ENCODE measurements at places on chromosomes 3 and 15.

DNA sequence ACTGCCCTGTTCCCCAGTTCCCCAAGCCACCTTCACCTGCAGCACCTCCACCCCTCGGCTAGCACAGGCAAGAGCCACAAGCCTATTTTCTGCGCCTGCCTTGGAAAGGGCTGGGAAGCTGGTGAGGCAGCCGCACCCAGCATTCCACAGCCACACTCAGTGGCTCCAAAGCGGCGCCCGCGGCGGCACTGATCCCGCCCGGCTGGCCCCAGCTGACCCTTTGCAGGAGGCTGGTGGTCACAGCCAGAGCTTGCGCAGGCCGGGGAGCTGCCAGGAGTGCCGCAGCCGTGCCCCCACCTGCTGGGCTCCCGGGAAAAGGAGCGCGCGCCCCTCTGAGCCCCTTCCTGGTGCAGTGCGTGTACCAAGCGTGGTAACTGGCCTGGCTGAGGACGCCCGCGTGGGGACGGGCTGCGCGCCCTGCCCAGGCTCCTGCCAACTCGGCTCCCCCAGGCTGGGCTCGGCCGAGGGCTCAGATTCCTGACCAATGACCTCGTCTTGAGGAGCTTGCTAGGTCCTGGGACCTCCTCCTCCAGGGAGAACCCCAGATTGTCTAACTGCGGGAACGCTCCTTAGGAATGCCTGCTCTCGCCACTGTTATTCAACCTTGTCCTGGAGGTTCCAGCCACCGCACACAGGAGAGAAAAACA, 13.3 kb downstream of the GRAMD2A start:
- no peak for DNase-seq

GRCh38 chr3:87792534-87793336, 266.1 kb downstream of the CGGBP1 start:
- DNase-seq: no peak

DNA sequence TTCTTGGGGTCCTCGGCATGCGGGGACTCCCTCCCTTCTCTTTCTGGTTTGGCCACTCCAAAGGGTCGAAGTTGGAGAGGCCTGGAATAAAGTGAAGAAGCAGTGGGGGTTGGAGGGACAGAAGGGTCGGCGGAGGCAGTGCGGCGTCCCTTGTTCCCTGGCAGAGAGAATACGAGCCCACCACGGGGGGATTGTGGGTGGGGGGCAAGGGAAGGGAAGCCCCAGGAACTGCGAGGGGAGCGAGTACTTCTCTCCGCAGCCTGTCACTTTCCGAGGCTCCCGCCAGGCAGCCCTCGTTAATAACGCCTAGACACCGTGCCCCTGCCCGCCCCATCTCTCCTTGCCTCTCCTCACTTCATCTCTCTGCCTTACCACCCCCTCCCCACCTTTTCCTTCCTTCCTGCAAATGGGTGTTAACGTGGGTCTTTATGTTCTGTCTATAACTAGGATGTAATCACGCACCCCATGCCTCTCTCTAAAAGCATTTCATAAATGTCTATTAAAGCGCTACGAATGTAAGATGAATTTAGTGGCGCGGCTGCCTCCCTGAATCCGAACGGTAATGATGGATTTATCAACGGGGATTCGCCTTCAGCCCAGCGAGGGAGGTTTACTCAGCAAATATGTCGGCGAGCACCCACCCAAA, 13.7 kb downstream of the NR2F2 start:
- DNase-seq: no peak

DNA sequence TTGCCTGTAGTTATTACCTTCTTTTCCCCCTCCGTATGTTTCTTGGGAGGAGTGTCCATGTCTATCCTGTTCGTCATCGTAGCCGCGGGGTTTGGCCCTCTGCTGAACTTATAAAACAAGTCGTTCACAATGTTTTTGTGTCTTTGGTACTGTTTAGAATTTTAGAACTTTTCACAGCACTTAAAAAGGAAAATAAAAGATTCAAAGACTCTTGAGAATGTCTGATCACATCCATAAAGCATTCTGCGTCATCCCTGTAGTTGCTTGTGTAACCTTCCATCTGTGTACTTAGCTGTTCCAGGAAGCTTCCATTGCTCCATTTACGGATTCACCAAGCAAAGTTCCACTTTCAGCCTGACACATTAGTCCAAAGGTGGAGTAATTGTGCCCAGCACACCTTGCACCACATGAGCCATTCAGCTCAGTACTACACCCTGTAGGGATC, 677.1 kb upstream of the NR2F2 start:
- DNase-seq: no peak

DNA sequence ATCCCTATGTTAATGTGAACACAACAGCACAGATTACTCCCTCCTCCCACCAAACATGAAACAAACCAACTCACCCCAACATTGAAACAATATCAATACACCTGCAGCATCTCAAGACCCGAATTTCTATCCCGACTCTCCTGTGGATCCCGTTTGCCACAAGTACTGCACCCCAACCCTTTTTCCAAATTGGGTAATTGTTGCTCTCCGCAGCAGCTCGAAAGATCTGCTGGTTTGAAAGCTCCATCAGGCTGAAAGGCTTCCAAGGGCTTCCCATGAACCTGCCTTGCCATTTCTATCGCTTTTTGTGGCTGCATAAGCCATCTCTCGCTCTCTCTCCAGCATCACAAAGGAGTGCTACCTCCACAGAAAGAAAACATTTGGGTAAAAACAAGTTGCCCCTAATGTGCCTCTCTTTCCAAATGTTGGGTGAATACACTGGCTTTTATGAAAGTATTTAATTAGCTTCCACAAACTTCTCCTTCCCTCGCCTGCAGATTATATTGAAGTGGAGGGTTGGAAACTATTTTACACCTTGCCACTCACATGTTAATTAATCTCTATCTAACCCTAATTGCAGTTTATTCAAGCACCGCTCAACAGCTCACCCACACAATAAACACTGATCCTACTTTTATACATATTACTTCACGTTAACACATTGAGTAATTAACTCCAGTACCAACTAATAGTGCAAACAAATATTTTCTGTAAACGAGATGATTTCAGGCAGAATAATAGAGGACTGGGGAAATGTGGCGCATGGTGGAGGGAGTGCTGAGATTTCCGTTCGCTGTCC, 2.5 kb upstream of the FEZF2 start:
- no peak for DNase-seq

DNA sequence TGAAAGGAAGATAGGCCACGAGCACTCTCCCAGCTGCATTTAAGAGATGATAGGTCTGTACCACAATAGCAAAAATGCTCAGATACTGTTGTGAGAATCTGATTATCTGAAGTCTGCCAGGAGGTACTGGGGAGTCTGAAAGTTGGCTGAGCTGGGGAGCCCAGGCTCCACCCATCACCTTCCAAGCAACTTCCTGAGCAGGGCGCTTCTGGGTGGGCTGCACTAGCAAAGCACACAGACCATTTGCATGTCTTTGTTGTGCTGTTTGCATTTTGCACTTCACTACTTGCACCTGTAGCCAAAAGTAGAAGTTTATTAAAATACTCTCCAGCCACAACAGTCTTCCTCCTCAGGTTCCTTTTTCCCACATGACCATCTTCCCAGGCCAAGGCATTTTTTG, 133.2 kb downstream of the ALDH1A2 start:
- no peak for DNase-seq

GRCh38 chr3:147407498-147408187, 1.3 kb upstream of the ZIC4 start:
- no peak for DNase-seq

DNA sequence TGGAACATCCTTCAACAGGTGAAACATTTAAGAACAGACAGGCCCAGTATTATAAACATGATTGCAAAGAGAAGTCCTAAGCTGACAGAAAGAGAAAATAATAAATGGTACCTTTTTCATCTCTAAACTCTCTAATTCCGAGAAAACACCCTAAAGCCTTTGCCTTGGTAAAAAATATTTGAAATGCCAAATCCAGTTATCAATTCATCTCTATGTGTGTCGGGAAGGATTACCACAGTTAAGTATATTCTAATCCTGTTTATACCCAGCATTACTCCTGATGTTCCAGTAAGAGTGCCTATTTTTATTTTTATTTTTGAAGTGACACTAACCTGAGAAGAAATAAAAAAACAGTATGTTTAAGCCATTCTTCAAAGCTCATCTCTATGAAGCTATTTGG, 219.3 kb upstream of the NANOGP8 start:
- DNase-seq: no peak

DNA sequence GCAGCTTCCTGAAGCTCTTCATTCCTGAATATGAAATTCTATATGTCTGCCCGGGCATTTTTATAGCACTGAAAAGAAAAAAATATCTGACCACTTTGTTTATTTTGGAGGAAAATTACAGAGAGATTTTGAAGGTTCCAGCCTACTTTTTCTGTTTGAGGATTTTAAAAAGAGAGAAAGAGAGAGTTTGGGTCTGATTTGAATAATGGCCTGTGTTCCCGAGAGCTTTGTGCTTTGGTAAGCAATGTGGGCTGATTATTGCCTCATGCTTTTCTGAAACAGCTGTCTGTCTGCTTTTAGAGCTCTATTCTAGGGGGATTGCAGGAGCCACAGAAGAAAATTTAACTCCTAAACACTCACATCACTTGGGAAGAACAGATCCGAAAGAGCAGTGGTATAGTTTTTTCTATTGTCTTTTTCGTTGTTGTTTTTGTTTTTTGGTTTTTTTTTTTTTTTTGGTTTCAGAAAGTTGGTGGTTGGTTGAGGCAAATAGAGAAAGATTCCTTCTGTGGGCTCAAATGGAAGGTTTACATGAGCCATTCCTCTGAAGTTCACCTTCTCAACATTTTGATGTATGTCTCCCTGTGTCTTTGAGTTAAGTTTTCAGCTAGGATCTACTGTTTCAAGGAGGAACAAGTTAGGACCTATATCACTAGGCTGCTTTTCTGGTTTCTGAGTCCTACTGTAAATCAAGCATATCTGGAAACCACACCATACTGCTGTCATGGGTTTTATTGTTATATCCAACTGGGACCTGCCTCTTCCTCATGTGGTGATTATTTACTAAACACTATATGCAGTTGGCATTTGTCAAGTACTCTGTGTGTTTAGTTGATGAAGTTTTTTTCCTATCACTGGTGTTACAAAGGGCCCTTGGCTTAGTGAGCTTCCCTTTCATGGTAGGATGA, 178.9 kb downstream of the KCNMB2 start:
- DNase-seq: no peak

DNA sequence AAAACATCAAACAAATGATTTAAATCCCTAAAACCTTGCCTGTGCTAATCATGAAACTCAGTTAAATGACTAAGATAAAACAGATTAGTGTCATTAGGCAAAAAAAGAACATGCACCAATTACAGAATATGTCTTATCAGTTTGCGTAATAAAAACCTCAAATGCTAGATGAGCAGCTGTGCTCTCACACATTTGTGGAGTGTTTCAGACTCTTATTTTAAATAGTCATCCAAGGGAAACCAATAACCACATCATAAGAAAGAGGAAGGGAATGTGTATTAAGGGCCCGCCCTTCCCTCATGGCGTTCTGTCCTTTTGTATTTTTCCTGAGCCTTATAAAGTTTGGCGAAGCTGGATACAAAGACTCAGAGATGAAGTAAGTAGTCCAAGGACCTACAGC, 6.6 kb downstream of the SAMMSON start:
- DNase-seq: no peak

- no peak for DNase-seq
These were observed 8.7 kb downstream of the NPTN start for GRCh38 chr15:73624530-73624929.

DNA sequence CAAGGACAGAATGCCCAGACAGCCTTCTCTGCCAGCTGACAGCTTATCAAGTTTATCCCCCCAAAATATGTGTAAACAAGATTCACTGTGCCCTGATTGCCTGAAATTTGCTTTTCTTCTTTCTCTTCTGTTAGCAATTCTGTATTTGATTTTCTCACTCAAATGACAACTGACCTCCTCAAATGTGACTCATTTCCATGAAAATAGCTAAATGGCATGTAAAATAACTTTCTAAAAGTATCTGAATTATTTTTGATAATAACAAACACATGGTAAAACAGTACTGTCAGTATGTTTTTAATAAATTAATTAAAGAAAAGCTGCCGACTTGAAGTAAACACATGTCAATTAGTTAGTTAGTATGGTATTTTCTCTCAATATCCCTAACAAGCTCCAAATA, 202.3 kb upstream of the STAC start:
- peak; percentile 2 for DNase-seq

DNA sequence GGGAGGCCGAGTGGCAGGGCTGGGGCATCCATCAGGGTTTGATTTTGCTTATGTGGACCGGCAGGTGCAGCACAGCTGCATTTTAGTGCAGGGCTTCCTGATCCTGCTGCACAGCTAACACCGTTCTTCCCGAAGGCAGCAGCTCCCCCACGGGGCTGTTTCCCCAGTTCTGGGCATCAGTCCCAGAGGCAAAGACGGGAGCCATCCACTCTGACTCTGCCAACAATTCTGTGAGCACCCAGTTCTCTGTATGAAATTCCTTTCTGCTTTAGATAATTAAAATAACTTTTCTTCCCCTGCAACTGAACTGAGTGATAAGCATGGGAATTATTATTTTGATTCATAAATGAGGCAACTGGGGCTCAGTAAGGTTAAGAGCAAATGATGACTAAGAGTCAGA, 262.9 kb upstream of the ATP10A start:
- no peak for DNase-seq

- peak; percentile 57 for DNase-seq
These were observed 71.5 kb upstream of the PLXNA1 start for GRCh38 chr3:126911162-126912026.

- no peak for DNase-seq
These were observed 21.2 kb upstream of the NMD3 start for GRCh38 chr3:161199926-161200325.

DNA sequence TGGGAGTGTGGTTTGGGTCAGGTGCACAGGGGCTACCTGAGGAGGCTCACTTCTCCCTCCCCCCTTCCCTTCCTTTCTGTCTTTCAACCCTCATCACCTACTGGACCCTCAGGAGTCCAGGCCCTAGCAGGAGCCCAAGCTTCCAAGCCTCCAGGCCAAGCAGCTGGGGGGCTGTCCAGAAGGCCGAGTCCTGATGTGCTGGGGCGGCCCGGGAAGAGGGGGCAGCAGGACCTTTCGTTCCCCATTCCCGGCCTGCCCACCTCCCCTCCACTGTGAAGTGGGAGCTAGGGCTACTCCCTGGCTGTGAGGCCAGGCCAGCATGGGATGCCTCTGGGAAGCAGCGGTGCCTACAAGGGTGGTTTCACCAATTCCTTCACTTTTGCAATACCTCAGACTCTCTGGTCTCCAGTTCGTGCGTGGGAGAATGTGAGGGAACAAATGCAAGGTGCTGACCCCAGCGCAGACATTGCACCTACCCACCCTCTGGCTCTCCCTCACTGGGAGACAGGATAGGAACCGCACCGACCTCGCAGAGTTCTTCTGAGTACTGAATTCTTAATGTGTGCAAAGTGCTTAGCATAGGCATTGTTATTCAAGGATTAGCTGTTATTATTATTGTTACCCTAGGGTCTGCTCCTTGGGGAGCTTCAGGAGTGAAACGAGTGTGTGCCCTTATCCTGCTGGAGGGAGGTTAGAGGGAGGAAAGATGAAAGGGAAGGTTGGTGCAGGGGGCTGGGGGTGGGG, 2.5 kb downstream of the EPHB3 start:
- no peak for DNase-seq

DNA sequence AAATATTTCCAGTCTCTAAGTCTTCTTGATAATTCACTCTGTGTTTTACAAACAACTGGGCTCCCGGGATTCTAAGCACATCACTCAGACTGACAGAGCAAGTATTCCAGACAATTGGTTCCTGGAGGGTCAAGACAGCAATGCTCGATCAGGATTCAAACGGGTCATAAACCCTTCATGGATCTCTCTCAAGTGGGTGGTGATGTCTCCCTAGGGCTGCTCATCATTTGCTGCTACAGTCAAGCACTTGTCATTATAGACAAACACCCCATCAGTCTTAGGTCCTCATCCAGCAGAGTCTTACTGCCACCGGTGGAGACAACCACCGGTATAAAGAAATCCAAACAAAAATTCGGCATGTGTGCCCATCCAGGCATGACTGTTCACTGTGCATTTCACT, 921.1 kb downstream of the FHIT start:
- DNase-seq: no peak
